ENCODE measurements at places on chromosomes 3 and 15.

- DNase-seq: no peak
These were observed 904 bp upstream of the MCTP2 start for GRCh38 chr15:94230431-94230882.

- no peak for DNase-seq
These were observed 350.7 kb upstream of the AZI2 start for GRCh38 chr3:28699283-28699682.

DNA sequence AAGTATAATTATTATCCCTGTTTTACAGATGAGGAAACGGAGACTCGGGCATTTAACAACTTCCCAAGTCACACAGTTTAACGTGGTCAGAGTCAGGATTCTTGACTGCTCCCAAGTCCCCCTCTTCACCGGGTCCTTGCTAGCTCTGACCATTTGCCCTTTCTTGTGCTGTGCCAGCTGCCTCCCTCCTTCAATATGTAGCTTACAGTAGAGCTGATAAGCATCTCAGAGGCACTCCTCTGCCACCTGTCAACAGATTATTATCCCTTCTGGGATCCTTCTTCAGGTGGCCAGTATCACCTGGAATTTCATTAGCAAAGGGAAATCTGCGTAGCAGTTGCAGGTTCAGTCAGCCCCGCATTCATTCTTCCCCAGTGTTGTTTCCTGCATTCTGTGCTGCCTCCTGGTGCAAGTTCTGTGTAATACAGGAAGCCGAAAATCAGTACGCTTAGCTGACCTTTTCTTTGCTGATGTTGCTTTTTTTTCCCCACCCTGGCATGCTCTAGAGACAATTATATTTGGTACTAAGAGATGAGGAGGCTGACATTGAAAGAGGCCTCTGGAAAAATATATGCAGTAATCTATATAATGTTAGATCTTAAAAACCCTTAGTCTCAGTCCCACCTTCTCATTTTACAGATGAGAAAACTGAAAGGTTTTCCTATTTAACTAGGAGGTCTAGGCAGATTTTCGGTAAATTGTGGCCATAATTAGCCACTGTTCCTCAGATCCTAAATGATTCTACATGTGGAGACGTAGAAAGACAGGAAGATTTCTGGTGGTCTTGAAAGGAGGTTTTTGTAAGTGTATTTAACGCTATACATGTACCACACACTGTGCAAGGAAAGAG is 24.8 kb downstream of the TMOD2 start:
- DNase-seq: no peak

DNA sequence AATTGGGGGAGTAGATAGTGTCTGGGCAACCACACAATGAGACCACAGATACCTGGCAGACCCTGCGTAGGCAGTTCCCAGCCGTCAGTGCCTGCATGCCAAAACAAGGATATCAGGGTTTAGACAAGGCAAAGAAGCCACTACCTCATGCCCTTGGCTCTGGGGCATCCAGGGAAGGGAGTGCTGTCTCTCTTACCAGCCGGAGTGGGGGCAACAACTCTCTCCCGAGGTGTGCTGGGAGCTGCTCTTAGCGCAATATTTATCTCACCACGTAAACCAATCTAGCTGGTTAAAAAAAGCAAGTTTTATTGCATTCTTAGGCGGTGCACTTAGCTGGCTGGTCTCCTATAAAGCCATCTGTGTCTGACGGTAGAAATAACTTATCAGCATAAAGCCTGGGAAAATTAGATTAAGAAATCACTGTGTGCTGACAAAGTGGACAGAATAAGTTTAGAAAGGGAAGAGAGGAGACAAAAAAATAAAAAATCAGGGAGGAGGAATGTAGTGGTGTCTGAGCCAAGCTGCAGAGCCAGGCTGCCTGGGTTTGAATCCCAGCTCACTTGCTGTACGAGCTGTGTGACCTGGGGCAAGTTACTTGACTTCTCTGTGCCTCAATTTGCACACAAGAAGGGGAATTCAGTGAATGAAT is 273.2 kb downstream of the PDZRN3 start:
- no peak for DNase-seq

DNA sequence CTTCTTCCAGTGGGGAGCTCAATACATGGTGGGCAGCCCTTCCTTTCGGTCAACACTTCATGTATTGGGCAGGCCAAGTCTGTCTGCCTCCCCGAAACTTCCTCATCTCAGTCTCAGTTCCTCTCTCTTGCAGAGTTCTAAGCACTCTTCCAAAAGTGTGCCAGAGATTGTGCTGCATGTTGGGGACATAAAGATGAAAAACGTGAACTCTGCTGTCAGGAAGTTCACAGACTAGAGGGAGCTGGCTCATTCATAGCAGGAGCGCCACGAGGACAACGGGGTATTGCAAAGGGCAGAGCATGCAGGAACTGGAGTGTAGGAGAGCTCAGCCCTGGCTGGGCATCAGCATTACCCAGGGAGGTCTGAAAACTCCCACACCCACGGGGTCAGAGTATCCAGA is 15.3 kb upstream of the EPHB3 start:
- DNase-seq: no peak

DNA sequence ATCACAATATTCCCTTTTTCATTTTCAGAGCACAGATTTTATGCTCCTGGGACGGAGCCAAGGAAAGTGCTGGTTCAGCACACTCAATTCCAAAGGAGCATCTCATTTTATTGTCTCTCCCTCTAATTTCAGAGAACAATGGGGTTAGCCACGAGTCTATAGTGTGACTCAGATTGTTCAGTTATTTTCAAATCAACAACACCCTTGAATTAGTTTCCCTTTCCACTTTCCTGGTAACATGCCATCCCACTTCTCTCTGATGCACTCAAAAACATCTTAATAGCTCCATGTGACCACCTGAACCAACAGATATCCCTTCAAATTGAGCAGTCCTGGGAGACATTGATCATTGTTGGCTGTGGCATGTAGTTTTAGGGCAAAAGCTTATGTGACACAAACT is 389.7 kb upstream of the MDFIC2 start:
- DNase-seq: no peak

- no peak for DNase-seq
These were observed 507.3 kb upstream of the KCNMB2 start for GRCh38 chr3:178028933-178029332.
